ENCODE measurements at places on chromosomes 5 and 9.

- DNase-seq: no peak
These were observed 168.9 kb downstream of the MUSK start for GRCh38 chr9:110837401-110838005.

DNA sequence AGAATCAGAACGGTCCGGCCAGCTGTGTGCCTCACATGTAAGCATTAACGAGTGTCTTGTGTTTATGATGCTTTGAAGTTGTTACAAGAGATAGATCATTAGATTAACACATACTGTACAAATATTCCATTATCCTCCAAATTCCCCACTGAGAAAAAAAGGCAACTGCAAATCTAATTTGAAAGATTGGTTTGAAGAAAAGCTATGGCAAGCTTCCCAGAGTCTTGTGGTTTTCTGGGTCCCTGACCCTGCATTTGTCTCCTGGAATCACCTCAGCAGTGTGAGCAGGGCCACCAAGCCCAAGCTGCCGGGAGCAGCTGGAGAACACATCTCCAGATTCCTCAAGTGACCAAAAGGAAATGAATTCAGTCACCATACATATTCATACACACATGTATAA, 36.9 kb upstream of the ADAMTS16 start:
- no peak for DNase-seq

GRCh38 chr5:133878236-133878555, 90.2 kb downstream of the C5orf15 start:
- DNase-seq: no peak

GRCh38 chr9:137128862-137129455, 10.0 kb upstream of the GRIN1 start:
- no peak for DNase-seq

DNA sequence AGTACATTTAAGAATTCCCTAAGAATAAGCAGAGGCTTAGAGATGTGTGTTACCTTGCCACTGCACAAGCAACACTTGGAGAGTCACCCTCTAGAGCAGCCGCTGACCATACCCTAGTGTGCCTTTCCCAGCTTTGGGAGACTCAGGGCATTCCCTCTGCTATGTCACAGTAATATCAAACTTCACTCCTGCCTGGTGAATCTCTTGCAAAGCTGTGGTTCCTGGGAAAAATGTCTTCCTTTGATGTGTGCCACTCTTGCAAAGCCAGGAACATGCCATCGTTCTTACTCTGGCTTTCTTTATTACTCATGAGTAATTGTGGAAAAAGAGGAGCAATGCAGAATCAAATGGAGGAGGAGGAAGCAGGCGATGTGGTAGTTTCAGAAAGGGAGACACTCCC, 173.2 kb downstream of the CCDC192 start:
- no peak for DNase-seq

DNA sequence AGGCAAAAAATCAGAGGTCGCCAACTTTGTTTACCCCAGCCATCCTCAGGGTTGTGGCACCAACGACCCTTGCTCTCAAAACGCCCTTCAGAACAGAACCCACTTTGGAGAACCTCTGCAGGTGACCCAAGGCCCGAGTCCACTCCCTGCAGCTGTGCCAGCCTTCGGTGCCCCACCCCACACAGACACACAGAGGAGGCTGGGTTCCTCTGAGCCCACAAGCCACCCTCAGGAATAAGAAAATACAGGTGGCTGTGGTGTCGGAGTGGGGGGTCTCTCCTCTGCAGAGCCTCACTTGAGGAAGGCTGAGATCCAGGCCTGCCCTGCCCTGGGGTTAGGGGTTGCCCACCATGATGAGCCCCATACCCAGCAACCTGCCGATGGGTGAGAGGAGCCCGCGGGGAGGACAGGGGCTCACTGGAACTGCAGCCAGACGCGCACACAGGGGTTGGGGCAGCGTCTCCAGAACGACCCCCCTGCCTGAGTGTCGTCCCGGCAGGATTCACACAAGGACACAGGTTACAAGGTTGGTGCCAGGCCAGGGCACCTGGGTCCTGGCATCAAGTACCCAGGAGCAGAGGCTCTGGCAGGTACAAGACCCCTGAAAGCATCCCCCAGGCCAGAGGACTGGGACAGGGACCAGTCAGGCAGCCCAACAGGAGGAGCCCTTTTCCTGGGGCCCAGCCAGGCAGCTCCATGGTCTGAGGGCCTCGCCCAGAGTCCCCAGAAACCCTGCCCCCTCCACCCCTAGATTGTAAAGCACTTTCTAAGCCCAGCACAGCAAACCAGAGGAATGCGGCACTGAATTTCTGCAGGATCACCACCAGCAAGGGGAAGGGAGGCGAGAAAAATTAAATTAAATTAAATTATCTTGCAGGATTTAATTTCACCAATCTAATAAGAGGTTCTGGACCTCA, 40.0 kb downstream of the NACC2 start:
- DNase-seq: no peak

DNA sequence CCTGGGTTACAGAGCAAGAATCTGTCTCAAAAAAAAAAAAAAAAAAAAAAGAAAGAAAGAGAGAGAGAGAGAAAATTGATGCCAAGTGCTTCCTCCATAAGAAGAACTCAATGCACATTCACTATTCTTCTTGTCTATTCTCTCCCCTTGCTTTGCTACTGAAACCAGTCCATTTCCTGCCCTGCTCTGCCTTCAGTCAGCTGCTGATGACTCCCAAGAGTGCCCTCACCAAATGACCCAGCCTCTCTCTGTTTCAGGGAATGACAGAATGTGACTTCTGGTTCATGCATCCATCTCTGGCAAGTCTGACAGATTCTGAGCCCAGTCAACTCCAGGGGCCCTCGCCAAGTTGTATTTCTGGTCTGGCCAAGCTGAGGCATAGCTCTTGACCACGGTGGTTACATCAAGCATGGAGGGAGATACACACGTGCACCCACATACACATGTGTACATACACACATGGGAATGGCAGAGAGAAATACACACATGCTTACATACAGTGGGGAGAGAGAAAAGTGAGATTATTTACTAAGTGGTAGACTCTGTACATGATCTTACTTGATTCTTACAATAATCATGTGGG, 106.2 kb downstream of the NSG2 start:
- no peak for DNase-seq

DNA sequence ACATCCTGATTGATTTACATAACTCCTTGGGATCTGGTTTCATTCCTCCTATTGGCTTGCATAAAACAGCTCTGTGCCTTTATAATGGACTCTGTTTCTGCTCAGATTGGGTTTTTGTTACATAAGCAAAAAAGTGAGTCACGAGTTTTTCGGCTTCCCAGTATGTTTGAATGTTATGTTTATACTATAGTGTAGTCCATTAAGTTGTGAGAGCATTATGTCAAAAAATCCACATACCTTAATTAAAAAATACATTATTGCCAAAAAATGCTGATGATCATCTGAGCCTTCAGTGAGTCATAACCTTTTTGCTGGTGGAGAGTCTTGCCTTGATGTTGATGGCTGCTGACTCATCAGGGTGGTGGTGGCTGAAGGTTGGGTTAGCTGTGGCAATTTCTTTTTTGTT, 144.6 kb downstream of the CCDC171 start:
- DNase-seq: no peak

DNA sequence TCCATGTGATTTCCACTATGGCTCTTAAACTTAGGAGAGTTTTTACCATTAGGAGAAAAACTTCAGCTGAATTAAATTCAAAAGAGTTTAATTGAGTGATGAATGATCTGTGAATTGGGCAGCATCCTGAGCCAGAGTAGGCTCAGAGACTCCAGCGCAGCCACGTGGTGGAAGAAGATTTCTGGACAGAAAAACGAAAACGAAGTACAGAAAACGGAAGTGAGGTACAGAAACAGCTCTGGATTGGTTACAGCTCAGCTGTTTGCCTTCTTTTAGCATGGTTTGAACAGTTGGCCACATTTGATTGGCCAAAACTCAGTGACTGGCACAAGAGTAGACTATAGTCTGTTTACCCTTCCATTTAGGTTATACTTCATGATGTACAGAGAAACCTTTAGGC, 69.2 kb upstream of the PLPP1 start:
- no peak for DNase-seq

DNA sequence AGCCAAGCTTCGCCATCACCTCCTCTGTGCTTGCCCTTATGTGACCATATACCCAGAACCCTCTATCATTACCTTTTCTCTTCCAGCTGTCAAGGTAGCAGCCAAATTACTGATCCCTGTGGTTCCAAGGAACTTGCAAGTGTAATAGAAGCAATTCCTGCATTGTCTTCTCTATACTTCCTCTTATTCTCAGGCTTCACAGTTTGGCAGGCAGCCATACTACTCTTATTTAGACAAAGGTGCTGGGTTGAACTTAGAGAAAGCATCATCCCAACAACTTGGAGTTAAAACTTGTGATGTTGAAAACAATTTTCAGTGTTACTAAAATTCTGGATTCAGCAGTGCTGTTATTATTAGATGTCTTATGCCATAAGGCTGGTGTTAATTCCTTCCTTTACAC, 93.2 kb downstream of the NLN start:
- DNase-seq: no peak

All from activated naive CD4-positive, alpha-beta T cell treated with anti-CD3 and anti-CD28 coated beads, Interleukin-2, amount 50 U/mL, for 16 hours (primary cell).